ENCODE measurements at places on chromosomes 12 and 14. TPM values are rescaled to one million over a fixed set of nuclear protein-coding genes. Genes with fewer than 3 reads are reported as not detected.

The TCL1A gene
- total RNA-seq: not detected

The FAM181A gene
- total RNA-seq: 0.74 TPM

The FGF23 gene
- total RNA-seq: not detected

The NPAS3 gene
- 24.1 TPM for total RNA-seq

The GARIN6 gene
- not detected for total RNA-seq

The HNF1A gene
- not detected for total RNA-seq

The FZD10 gene
- 0.49 TPM for total RNA-seq

The PLCZ1 gene
- total RNA-seq: 0.25 TPM

The RPL10L gene
- total RNA-seq: 0.25 TPM

The ERBB3 gene
- 6.4 TPM for total RNA-seq

The TAS2R8 gene
- total RNA-seq: 0.49 TPM

The ANKS1B gene
- 242 TPM for total RNA-seq

The BHLHE41 gene
- 0.74 TPM for total RNA-seq

The CIROP gene
- total RNA-seq: not detected

The MYH6 gene
- total RNA-seq: not detected
